Effector memory CD4-positive, alpha-beta T cell (primary cell): ENCODE measurements at places on chromosomes 3 and 15.

DNA sequence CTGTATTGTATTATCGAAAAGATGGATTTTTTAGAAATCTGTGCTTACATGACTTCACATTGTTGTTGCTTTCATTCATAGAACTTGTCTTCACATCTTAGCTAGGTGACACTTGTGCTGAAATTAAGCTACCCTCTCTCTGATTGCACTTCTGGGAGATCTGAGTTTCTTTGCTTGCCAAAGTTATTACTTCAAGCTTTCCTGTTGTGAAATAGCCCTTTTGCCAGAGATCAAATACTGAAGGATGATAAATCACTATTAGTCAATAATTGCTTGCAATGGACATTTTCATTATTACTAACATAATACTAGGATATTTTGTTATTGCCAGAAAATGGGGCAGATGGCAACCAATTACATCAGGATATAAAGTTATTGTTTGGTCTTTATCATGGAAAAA is 34.7 kb downstream of the PIK3CA start:
- no peak for DNase-seq

DNA sequence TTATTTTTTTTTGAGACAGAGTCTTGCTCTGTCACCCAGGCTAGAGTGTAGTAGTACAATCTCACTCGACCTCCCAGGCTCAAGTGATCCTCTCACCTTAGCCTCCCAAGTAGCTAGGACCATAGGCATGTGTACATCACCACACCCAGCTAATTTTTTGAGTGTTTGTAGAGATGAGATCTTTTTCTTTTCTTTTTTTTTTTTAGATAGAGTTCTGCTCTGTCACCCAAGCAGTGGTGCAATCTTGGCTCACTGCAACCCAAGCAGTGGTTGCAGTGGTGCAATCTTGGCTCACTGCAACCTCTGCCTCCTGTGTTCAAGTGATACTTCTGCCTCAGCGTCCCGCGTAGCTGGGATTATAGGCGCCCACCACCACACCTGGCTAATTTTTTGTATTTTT is 5.2 kb downstream of the CEP97 start:
- DNase-seq: no peak

DNA sequence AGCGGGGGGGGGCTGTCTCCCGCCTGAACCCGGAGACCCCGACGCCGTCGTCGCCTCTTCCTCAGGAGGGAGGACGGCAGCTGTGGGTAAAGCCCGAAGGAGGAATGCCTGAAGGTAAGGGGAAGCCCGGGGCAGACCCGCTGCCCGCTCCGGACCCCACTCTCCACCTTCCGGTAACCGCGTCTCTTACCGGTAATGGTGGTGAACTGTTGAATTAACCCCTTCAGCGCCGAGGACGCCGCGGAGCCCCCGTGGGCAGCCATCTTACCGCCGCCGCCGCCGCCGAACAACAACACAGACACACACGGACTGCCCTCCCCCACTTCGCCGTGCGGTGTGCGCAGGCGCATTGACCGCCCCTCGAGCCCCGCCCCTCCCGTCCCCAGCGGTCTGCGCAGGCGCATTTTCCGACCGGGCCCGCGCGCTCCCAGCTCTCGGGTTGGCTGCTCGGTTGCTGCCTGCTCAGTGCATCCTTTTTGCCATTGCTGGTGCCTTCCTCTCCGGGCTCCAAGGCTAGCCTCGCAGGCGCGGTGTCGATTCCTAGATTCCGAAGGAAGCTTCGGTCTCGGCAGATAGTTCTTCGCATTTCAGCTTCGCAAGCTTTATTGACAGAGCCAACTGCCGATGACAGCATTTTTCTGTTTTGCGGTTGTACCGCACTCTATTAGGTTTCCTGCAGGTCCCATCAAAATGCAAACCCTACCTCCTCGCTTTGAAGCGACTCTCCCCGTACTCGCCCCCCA is at the start of gene UBXN7:
TSS of gene UBXN7 (minus strand) at position 291 of the 743 bp plus-strand sequence. CDS start at position 263, 28 bp downstream.
- peak; percentile 93 for DNase-seq

DNA sequence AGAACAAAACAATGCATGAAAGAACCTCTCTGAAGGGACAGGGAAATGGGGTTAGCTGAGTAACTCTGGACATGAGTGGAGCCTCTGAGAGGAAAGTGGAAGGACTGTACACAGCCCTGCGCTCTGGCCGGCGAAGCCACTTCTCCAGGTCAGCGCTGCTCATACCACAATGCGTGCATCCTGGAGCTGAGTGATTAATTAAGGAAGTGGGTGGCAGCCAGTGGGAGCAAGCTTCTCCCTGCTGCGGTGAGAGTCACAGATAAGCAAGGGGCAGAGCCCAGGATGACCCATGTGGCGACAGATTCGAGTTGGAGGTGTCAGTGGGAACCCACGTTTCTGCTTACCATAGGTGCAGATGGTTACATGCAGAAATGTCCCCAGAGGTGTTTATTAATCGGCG is 48.0 kb downstream of the KLF15 start:
- DNase-seq: no peak

- DNase-seq: no peak
Measured at GRCh38 chr3:62975566-62975965, 100.3 kb upstream of the CADPS start.

- DNase-seq: no peak
Measured at GRCh38 chr3:53137221-53137620, 7.0 kb upstream of the RFT1 start.

DNA sequence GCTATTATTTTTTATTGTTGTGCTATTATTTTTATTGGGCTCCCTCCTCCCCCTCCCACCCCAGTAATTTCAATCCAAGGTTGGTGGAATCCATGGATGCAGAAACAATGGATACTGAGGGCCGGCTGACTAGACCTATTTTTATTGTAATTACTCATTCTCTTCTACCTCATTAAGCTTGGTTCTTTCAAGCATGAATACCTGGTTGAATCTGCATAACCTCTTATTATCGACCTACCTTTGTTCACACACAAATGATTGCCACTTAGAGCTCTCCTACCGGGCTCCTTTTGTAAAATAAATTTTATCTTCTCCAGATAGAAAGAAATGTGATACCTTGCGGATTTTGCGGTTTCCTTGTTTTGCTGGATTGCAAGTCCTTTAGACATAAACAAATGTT is 31.6 kb downstream of the BTD start:
- no peak for DNase-seq

GRCh38 chr3:82085851-82086475 is 324.5 kb upstream of the GBE1 start:
- DNase-seq: no peak

DNA sequence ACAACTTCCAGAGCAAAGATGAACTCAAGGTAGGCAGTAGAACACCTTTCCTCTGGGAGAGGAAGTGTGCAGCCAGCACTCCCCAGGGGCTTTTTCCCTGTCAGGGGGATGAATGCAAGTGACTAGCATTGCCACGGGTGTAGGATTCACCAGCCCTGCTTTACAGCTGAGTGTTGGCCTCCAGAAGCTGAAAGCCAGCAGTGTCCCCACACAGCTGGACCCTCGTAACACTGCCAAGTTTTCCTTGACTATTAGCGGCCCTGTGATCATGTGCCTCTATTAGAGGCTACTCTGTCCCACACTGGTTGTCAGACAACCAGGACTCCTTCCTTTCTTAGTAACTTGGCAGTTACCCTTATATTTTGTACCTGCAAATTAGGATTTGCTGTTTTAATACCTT is 104.9 kb upstream of the MANF start:
- DNase-seq: no peak

DNA sequence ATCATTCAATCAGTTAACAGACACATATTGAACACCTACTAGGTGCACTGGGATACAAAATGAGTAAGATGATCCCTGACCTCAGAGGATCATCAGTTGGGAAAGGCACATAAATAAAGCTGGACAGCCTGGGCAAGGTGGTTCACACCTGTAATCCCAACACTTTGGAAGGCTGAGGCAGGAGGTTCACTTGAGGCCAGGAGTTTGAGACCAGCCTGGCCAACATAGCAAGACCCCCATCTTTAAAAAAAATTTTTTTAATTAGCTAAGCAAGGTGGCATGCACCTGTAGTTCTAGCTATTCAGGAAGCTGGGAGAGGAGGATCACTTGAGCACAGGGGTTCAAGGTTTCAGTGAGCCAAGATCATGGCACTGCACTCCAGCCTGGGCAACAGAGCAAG is 3.7 kb upstream of the KLHL24 start:
- DNase-seq: no peak

DNA sequence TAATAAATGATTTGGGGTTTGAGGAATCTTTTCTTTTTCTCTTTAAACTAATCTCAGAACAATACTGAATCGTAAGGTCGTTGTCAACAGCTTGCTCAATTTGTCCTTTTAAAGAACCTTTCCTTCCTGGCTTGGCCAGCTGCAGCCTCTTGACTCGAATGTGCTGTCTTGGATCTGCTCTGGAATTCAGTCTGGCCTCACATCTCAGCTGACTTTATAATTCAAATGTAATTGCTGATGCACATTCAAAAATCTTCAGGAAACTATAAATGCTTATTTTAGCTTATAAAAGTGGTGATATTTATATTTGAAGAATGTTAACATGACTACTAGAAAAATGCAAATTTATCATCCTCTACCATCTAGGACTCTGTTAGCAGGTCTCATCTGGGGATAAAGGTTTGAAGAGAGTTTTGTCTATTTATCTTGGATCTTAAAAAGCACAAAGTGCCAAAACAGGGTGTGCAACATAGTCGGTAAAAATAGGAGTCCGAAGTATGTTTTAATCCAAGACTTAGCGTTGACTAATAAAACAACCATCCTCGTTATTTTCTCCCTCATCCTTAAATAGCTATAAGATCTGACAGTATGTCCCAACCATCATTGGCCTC is 1035.2 kb downstream of the MCTP2 start:
- no peak for DNase-seq

DNA sequence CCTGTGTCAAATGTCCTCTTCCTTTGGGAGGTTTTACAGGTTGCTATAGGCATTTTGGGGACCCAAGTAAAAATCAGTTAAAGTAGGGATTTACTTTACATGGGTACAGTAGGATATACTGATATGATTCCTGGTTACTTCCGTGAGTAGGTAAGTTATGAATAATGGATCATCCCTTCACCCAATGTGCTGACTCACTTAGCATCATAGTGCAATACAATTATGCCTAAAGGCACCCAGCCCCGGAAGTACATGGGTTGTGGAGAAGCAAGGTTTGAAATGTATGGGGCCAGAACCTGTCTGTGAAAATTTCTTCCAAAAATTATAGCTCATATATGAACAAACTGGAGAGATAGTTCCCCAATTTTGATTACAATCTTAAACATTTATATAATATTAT is 64.0 kb downstream of the GLB1 start:
- DNase-seq: no peak

DNA sequence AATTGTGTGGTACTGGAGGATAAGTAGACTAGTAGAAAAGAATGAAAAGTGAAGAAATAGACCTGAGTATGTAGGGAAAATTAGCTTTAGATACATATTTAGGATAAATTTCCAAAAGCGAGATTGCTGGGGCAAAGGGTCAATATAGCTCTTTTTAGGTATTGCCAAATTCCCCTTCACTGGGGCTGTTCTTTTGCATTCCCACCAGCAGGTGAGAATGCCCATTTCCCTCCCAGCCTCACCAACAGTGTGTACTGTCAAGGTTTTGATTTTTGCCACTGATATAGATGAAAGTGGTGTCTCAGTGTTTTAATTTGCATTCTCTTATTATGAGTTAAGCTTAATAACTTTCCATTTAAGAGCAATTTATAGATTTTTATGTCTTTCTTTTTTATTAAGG is 35.7 kb upstream of the BHLHE40 start:
- no peak for DNase-seq

GRCh38 chr15:31609906-31610305 is 283.3 kb downstream of the KLF13 start:
- DNase-seq: no peak

DNA sequence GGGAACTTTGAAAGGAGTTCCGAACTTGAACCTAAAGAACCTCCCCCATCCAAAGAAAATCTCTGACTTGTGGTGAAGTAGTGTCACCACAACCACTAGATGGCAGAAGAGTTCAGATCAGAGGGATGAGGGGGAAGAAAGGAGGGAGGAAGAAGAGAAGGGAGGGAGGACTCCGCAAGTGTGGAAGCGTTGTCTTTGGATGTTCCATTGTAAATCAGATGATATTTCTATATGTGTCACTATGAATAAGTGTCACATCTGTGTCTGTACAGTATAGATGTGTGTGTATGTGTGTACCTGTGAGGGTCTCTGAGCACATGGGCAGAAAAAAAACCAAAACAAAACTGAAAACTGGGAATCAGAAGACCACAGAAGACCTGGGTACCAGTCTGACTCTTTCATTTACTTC is 16.9 kb downstream of the SLC24A1 start:
- no peak for DNase-seq

DNA sequence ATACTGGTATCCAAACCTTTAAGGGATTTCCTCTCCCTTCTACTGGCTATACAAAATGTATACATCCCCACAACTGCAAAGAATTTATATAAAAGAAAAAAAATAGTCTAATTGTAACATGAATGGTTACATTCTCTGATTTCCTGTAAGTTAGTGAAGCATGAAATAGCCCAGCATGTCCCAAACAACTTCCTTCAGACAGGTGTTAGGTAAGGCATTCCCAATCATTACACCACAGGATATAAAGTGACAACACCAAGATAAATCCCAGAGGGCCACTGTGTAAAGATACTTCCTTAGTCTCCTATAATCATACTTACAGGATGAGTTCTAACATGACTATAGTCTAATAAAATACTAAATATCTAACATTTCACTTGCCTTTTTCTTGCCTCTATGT is 7.6 kb downstream of the CMTM6 start:
- no peak for DNase-seq

DNA sequence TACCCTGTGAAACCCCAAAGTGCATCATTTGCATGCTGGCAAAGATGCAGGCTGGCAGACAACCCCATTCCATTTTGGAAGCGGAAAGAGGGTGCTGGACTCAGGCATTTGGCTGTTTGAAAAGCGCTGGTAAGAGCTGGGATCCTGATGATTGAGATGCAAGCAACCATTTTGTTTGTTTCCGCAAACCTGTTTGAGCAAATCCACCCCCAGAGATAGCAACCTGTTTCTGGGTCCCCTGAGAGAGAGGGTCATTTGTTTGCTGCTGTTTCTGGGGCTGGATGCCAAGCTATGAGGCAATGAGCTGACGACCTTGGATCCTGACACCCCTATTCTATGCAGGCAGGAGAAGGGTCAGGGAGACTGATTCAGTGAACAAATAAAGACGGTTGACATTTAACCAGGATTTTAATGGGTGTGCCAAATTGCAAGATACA is 9.8 kb downstream of the SLC6A1 start:
- DNase-seq: no peak

DNA sequence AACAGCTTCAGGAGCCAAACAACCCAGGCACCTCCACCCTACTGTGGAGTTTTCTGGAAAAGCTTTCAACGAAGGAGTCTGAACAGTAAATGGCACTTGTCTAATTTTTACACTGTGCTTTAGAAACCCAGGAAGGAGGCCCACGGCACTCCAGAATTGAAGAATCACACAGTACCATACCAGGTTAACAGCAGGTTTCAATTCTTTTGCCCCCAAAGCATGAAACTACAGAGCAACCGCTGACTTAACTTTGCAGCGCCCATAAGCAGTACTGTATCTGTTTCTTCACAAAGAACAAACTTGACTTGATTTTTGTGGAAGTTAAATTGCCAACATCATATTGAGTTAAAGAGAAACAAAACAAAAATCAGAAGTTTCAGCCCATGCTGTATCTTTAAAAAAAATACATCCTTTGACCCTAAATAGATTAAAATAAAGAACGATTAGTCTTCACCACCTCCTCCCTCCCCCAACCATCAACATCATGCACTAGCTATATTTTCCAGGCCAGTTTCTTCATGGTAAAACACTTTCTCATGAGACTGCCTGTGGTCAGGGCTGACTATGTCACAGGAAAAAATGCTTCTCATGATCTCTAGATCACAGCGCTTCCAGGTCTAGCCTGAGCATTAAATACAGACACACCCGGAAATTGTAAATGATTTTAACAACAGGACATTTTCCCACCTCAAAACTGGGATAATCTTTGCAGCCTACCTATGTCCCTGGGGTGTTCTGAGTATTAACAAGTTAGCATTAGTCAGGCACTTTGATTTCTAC is 456.3 kb downstream of the FOXP1 start:
- no peak for DNase-seq
